ENCODE measurements at places on chromosomes 3 and 15.

GRCh38 chr3:138062626-138063025 lies 52.7 kb downstream of the CLDN18 start:
- DNase-seq = no peak

GRCh38 chr15:52558196-52558595 lies 10.6 kb downstream of the ARPP19 start:
- DNase-seq = no peak

DNA sequence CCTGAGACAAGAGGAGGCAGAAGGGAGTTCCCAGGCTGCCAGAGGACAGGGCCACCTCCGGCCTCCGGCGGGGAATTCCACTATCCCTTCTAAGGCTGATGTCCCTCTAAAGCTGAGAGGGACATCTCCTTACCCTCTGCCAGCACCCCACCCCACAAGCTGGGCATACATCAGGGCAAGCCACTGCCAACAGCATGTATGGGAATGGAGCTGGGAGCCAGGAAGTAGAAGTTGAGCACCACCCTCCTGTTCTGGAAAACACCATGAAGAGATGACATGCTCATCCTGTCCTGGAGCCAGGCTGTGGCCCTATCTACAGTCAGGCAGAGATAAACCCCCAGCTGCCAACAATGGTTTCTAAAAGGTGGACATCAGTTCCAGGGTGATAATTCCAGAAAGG lies 7.1 kb downstream of the PLCD1 start:
- peak; percentile 15 for DNase-seq

DNA sequence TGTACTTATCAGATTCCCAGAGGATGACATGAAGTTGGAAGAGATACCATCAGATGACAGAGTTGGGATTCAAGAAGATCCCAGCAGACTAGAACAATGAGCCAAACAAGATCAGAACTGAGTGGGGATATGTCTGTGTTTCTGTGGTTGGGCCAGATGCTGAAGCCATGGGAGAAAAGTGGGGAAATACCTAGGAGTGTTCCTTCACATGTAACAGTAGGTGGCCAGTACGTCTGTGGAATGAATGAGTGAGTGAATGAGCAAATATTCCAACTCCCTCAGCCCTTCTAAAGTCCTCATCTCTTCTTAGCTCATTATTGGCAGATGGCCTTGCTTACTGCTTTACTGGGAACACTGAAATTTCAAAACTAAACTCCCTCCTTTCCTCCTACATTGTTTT lies 32.2 kb upstream of the GREM1 start:
- DNase-seq = no peak

DNA sequence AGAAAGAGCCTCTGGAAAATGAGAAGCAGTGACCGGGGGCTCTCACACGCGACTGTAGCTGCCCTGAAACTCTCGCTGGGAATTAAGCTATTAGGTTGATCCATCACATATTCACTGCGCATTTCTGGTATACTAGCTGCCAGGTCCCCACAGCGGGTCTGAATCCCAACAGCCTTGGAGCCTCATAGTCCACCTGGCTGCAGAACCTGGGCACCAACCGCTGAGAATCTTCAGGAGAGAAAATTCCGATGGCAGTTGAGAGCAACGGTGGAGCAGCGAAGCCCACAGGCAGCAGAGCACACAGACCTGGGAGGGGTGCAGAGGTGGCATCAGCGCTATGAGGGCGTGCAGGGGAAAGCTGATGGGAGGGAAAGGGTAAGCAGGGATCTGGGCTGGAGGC lies 75.1 kb downstream of the FAM174B start:
- DNase-seq = peak; percentile 23

DNA sequence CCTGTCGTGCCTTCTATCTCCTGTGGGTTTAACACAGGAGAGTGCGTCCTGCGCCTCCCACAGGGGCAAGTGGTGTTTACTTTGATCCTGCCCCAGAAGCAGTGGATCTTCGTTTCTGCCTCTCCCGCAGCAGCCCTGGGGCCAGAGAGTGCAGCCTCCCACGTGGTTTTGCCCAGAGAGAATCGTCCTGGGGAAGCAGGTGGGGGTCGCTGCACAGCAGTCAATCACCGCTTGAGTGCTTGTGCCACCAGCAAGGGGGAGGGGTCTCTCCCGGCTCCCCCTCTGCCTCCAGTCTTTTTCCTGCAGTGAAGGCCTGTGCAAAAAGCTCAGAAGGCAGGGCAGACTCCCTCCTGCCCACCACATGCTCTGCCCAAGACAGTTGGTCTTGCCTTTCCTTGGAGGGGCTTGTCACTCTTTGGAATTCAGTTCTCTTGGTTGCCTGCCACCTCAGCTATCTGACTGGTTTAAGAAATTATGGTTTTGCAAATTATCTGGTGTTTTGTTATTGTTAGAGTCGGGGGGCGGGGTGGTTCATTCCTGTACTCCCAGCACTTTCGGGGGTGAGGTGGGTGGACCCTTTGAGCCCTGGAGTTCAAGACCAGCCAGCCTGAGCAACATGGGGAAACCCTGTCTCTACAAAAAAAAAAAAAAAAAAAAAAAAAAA lies 26.9 kb downstream of the STOML1 start:
- DNase-seq = no peak

- no peak for DNase-seq
These were observed 124.0 kb upstream of the LRRN1 start for GRCh38 chr3:3675186-3675585.

- DNase-seq = no peak
These were observed 21.7 kb downstream of the ETFA start for GRCh38 chr15:76289582-76289981.

- no peak for DNase-seq
These were observed 7.8 kb downstream of the CLDND1 start for GRCh38 chr3:98514948-98515347.

DNA sequence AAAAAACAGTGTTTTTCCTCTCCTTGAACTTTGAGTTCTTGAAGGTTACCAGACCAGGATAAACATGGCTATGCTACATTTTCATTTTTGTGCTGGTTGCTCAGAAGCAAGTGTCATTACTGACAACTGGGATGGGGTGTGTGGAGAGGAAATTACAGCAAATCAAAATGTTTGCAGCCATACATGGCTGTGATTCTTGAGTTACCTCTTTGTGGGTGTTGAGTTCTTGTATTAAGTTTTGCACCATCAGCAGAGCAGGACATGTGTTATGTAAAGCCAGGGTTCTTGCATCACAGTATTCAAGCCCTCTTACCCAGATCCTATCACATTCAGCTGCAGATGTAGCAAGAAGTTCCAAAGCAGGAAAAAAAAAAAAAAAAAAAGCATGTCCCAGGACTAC lies 53.9 kb upstream of the ATOSA start:
- DNase-seq = no peak

GRCh38 chr3:58074997-58075396 lies 66.8 kb downstream of the FLNB start:
- DNase-seq = peak; percentile 8

DNA sequence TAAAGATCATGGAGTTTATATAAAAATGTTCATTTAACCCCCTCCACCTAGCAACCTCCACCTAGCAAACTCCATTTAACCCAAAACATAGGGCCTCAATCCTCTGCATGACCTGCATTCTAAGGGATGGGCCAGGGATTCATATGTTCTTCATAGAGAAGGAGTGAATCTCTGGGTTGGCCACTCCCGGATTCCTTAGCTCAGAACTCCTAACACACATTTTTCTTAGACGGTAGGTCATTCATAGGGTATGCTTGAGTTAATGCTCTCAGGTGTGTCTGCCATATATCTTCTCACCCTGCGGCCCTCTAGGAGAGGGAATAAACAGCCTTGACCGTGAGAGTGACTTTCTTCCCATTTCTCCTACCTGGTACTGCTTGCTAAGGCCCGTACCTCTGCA lies 102.0 kb upstream of the IGSF10 start:
- no peak for DNase-seq

DNA sequence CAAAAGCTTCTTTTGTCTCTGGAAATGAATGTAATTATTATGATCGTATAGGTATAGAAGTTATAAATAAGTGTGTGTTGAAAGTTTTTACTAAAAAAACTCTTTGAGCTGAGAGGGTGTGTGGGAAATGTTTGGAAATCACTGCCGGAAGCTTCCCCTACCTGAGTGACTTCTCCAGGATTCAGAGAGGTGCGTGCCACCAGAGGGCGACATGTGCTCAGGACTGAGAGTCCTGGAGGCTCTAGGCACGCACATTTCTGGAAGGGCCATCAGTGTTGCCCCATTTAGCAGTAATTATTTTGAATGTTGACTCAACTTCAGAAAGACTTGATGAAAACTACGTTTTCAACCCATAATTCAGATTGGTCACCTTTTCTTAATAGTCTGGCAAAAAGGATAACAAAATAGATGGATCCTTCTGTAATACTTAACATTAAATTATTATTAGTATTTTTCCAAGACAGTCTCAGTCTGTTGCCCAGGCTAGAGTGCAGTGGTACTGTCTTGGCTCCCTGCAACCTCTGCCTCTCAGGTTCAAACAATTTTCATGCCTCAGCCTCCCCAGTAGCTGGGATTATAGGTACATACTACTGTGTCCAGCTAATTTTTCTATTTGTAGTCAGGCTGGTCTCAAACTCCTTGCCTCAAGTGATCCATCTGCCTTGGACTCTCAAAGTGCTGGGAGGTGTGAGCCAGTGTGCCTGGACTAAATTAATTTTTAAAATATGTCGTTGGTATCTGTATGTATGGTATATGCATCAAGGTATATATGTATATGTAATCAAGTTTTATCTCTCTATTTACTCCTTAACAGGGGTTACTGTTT lies 34.5 kb downstream of the GPR171 start:
- peak; percentile 79 for DNase-seq

DNA sequence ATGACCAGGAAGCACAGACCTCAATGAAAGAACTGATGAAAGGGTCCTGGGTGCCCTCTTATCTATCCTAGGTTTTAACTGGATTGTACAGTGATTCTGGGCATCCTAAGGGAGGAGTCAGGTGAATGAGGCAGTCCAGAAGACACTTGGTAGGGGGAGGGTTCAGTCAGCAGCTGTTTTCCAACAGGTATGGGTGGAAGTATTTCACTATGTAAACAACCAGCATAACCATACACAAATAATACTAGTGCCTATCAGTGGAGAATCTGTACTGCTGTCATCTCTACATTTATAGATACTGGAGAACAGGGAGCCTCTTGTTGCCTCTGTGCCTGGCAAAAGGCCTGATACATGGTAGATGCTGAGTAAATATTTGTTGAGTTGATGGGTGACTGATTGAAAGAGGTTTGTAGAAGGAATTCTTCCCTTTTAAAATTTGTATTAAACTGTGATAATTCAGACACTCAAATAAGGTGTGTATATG lies 328.5 kb downstream of the RBMS3 start:
- DNase-seq = no peak

- no peak for DNase-seq
These were observed 109.9 kb downstream of the FMN1 start for GRCh38 chr15:33084661-33085060.

GRCh38 chr3:72378287-72378686 lies 470.0 kb downstream of the SHQ1 start:
- DNase-seq = no peak

- DNase-seq = no peak
These were observed 17.6 kb upstream of the SLC41A3 start for GRCh38 chr3:126101521-126101982.

DNA sequence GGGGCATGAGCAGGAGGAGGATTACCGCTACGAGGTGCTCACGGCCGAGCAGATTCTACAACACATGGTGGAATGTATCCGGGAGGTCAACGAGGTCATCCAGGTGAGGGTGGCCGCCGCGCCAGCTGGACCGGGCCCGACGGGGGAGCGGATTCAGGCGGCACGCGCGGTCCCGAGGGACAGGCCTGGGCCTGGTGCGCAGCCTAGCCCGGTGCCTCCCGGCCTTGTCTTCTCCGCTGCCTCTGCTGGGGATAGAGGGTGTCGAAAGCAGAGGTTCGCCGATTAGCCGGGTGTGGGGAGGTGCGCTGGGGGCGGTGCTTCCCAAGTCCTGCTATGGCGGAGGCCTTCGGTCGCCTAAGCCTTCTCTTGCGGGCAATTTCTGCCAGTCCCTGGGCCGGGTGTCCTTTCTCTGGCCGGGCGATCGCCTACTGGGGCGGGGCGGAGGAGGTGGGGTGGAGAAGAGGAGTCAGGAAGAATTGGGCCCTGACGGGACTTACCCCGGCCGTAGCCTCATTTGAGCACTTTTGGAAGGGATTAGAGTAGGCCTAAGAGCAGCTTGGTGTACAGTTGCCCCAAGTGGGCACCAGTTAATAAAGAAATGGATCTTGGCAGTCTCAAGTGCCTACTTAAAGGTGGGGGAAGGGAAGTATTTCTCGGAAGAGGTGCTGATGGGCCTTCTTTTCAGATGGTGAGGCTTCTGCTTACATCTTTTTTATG lies 940 bp downstream of the ARIH1 start:
- peak; percentile 88 for DNase-seq

- DNase-seq = no peak
These were observed 37.6 kb downstream of the SMAD3 start for GRCh38 chr15:67103021-67103420.

DNA sequence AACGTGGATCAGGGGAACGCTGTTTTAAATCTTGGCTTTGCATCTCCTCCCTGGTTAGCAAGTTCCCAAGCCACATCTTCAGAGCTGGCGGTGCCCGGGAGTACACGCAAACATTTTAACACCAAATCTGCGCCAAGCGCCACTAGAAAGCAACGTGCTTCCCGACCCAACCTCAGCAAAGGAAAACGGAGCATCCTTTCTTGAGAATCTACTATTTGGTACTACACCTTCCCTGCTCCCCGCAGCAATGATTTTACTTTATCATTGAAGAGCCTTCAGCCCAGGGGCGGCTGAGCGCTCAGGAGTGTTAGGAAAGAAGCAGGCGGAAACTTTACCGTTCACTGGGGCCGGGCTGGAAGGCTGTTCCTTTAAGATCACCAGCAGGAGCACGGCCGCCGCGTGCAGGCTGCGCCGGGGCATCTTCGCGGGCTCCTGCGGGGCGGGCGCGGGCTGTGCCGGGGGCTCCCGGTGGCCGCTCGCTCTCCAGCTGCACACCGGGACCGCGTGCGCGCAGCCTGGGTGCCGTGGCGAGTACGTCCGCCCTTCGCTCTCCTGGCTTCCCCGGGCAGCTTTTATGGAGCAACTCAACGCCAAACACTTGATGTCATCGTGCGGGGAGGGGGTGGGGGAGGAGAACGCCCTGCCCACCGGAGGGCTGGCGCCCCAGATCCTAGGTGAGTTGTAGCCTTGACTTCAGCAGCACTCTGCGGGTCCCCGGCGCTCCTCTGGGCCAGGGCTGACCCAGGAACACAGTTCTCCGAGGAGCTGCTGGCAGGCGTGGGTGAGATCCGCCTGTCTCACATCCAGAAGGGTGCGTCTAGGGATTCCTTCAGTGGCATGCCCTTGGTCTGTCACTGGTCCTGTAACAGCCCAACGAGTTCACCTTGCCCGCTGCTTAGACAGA lies at the start of gene CA12:
Gene CA12, minus strand, starts transcription at position 546 of the 904 bp plus-strand sequence. Its CDS starts 126 bp downstream, at position 420.
- no peak for DNase-seq

GRCh38 chr15:56929933-56930332 lies 11.5 kb downstream of the TCF12 start:
- no peak for DNase-seq

All from CD8-positive, alpha-beta T cell (primary cell).